Stimulated activated CD4-positive, alpha-beta T cell treated with anti-CD3 and anti-CD28 coated beads, TNF-alpha, amount 100 ng/mL, for 4 hours (primary cell): ENCODE measurements at places on chromosomes 2 and 18.

DNA sequence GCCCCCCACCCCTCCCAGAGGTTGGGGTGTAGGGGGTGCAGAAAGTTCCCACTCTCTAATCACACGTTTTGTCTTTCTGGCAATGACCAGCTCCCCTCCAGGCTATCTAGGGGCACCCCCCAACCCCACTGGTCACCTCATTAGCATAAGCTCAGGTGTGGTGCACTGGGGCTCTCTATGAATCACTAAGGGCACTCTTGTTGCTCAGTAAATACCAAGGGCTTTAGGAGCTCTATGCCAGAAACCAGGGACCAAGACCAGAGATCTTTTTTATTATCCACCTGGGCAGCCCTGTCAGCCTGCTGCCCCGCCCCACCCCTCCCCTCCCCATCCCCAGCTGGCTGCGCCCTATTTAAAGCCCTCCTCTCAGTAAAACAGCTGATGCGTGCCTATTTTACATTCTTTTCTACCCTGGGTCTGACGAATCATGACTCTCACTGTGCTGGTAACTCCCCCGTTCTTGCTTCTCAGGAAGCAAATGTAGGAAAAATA, 24.3 kb downstream of the NCK2 start:
- DNase-seq: no peak

- DNase-seq: no peak
These were observed 108.4 kb downstream of the PRELID3A start for GRCh38 chr18:12516049-12516630.

GRCh38 chr2:237604960-237605359, 14.4 kb upstream of the RAB17 start:
- no peak for DNase-seq

GRCh38 chr2:236977063-236977851, 108.4 kb upstream of the COPS8 start:
- DNase-seq: no peak
